Left ventricle myocardium inferior (tissue), 1 donor: ENCODE measurements at places on chromosomes 4 and X. TPM values are rescaled to one million over a fixed set of nuclear protein-coding genes. Genes with fewer than 3 reads are reported as not detected.

DNA sequence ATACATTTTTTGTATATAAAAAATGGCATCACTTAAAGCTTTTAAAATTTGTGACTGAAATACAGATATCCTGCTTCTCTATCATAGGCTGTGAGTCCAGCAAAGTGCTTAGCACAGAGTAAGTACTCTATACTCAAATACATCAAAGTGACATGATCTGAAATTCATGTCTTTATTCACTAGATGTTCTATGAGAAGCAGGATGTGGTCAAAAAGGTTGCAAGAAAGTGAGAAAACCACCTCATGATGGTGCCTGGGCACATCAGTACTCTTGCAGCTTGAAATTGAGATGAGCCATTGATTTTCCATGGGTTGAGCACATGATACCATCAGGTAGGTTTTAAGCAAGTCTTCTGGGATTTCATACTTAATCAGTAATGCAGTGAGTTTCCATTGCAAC is 20.4 kb upstream of the SFRP2 start:
- DNase-seq = no peak

The PF4V1 gene
- total RNA-seq = not detected

- DNase-seq = no peak
Observed at GRCh38 chrX:47234583-47234982, 1.8 kb downstream of the USP11 start.

The GCNA gene
- total RNA-seq = 1.4 TPM

The RAB33A gene
- 0.41 TPM for total RNA-seq

GRCh38 chrX:130805903-130806302 is 97.1 kb downstream of the ENOX2 start:
- DNase-seq = no peak

The NEUROG2 gene
- not detected for total RNA-seq

DNA sequence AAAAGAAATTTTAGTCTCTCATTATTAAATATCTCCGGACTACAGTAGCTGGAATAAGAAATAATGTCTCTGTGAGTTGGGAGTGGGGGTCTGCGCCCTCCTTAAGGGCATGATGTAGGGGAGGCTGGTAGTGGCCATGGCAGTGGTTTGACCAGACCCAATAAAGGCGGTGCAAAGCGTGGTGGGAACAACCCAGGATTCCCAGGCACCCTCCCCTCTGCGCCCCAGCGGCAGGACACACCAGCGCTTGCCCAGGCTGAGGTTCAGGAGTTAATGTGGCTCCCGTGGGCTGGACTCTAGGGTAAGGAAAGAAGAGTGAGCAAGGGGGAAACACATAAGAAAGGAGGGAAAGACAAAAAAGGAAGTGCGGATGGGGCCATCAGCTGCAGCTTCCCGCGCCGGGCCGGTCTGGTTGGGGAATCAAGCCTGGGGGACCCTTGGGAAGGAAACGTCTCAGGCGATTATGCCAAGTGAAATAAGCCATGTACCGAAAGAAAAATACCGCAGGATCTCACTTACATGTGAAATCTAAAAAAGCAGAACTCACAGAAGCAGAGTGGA is 157.5 kb upstream of the SMIM31 start:
- DNase-seq = no peak

DNA sequence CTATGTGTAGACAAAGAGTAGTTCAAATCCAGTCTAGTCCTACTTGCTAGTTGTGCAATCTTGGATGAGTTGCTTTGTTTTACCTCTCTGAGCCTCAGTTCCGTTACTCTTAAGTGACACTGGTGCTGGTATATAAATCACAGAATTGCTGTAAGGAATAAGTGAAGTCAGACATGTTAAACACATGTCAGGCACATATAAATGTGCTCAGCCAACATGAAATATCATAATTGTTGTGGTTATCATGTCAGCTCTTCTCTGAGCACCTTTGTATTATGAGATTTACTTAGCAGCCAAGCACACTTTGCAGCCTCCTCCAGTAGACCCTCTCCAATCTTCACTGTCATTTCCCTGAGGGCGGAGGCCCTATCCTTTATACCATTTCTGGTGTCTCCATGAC is 87.9 kb upstream of the PAK3 start:
- no peak for DNase-seq

The DMD gene
- total RNA-seq = 143 TPM

The ITM2A gene
- total RNA-seq = 64.4 TPM

- no peak for DNase-seq
Observed at GRCh38 chr4:140277576-140277975, 95.9 kb upstream of the SCOC start.

GRCh38 chrX:72539822-72540221 is 32.8 kb downstream of the HDAC8 start:
- DNase-seq = no peak

DNA sequence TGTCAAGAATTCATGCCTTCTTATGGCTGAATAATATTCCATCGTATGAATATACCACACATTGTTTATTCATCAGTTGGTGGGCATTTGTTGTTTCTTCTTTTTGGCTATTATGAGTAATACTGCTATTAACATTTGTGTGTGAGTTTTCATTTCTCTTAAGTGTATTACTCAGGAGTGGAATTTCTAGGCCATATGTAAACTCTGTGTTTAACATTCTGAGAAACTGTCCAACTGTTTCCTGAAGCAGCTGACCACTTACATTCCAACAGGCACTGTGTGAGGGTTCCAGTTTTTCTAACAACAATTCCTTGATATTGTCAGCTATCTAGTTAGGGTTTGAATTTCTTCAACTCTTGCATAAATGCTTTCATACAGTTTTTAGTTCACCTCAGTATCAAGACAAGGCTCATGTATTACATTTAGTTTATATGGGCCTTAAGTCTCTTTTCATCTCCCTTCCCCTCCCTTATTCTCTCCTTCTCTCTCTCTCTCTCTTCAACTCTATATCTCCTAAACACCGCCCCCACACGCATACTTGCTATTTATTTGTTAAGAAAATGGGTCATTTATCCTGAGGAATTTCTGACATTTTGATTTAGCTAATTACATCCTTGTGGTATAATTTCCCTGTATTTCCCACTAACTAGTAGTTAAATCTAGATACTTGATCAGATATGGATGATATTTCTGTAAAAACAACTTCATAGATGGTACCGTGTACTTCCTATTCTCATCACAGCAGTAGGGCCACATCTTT is 77.4 kb downstream of the WDR19 start:
- no peak for DNase-seq

- DNase-seq = no peak
Observed at GRCh38 chrX:57083143-57083542, 38.2 kb downstream of the SPIN2B start.

The APLN gene
- 15.9 TPM for total RNA-seq

DNA sequence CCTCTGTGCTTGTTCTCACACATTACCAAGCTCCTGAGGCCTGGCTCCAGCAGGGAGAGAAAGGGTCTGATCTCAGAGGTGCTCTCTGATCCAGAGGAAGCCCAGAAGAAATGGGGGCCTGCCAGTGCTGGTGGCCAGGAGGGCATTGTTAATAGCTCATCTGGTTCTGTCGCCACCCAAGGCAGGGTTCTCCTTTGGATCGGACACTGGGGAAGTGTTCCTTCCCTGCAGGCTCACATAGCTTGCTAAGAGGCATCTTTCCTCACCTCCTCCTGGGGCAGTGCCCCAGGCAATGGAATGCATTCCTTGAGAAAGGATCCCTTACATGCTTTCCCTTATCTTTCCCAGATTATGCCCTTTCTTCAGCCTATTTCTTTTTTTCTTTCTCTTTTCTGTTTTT is 53.8 kb downstream of the RBM47 start:
- no peak for DNase-seq

The UGT2A1 gene
- total RNA-seq = not detected

The TMEM271 gene
- not detected for total RNA-seq

The FBXW7 gene
- 56.7 TPM for total RNA-seq

- no peak for DNase-seq
Observed at GRCh38 chrX:119640731-119641170, 34.5 kb upstream of the NKRF start.

GRCh38 chr4:536351-536972 is 37.5 kb downstream of the PIGG start:
- no peak for DNase-seq

The SOD3 gene
- 64.2 TPM for total RNA-seq

GRCh38 chr4:173434231-173434630 is 35.3 kb upstream of the SCRG1 start:
- DNase-seq = no peak

The IL2RG gene
- 0.99 TPM for total RNA-seq

The DAPP1 gene
- 0.74 TPM for total RNA-seq

GRCh38 chr4:181757910-181758660 is 485.1 kb upstream of the TENM3 start:
- no peak for DNase-seq

The WAS gene
- 2.3 TPM for total RNA-seq

The TASL gene
- total RNA-seq = 0.30 TPM

The RBM46 gene
- total RNA-seq = not detected

DNA sequence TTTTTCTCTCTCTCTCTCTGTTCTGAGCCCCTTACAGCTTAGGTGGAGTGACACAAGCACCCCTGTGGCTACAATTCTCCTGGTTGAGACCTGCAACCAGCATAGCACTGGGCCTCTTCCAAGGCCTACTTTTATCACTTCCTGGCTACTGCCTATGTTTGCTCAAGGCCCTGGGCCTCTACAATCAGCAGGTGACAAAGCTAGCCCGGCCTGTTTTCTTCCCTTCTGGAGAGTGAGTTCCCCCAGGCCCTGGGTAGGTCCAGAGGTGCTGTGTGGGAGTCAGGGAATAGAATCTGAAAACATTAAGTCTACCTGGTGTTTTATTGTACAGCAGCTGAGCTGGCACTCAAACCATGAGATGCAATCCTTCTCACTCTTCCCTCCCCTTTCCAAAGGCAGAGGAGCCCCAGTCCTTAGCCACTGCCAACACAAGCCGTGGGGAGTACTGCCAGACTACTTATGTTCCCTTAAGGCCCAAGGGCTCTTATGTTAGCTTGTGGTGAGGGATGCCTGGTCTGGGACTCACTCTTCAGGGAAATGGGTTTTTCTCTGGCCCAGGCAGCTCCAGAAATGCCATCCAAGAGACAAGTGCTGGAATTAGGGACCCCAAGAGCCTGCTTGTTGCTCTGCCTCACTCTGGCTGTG is 23.8 kb upstream of the MAGEC3 start:
- DNase-seq = no peak

The SLITRK4 gene
- 0.30 TPM for total RNA-seq

The NCAPG gene
- 0.38 TPM for total RNA-seq

The TSPAN7 gene
- total RNA-seq = 14.8 TPM

GRCh38 chrX:85963736-85964135 is 83.6 kb downstream of the CHM start:
- no peak for DNase-seq

DNA sequence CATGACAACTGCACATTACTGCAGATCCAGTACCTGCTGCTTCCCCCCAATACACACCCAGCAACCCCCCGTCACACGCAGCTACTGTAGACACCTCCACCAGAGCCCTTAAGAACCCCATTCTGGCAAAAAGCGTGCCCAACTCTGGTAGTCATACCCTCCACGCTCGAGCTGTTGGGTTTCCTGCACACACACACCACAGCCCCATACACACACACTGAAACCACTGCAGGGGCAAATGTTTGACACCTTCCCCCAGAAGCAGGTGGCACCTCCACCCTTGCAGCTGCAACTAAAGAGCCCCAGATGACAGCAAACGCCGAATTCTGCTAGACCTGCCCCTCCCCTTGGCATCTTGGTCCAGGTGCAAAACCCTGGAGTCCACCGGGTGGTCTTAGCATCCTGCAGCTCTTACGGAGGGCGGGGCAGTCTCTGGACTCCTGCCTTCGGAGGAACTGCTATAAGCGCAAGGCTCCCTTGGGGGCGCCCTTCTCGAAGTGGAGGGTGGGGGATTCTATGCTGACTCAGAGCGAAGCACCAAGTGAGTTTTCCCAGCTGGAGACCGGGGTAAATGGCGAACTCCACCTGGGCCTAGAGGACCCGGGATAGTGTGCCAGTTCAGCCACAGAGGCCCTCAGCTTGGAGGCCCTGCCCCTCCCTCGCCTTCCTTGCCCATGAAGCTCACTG is 1.5 kb downstream of the FRMPD3 start:
- DNase-seq = no peak

The P2RY4 gene
- total RNA-seq = not detected

DNA sequence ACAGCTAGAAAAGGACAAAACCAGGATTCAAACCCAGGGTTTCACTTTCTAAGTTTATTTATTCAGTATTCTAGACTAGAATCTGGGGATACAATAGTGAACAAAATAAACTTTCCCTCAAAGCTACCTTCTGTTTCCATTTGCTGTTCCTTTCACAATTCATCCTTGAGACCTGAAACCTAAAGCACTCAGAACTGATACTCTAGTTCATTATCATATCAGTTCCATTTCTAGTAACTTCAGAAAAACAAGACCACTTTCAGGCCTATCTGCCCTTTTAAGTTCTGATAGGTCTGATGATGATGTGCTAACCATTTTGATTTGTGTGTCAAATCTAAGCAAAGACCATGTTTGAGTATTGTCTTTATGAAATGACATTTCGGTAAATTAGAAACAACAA is 7.8 kb upstream of the XK start:
- DNase-seq = no peak

DNA sequence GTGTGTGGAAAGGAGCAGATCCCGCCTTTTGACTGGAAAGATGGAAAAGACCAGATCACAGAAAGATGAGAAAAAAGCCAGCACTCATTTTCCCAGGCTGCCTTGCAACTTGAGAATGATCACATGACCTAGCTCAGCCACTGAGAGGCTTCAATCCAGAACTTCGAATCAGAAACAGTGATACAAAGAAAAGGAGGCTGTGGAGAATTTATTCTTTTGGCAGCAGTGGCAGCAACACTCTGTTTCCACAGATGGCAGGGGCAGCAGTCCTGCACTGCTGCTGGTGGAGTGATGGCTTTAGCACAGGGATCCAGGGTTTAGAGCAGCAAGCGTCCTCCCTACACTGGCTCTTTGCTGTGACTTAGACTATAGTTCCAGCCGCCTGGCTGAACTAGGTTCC is 77.8 kb upstream of the SH3RF1 start:
- no peak for DNase-seq

DNA sequence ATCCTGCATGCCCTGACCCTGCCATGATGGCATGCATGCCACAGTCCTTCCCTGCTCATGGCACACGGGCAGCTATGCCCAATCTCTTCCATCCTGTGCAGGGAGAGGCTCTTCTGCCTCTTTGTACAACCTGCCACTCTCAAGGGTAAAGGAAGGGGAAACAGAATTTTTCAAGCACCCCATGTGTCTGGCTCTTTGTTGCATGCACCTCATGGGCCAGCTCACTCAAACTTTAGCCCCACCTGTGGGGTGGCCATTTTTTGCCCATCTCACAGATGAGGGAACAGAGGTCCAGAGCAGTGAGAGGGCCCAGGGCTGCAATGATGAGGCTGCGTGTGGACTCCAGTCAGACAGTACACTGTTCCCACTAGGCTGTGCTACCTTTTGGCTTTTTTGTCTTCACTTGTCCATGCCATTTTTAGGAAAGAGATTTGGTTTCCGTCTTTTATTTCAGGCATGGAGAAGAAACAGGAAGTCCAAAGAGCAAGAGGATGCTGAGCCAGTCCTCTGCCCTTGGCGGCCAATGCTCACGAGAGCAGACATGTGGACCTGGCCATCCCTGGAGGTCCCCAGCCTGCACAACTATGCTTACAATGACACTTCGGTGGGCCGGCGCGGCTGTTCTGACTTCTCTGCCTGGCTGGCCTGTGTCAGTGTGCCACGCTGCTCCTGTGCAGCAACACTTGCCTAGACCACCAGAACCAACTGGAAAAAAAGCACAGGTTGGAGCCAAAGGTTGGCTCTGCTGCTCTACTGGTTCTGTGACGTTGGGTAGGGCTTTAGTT is 45.6 kb downstream of the NSG1 start:
- DNase-seq = no peak

GRCh38 chr4:32789026-32789608 is 2068.9 kb downstream of the PCDH7 start:
- no peak for DNase-seq
